H9 (cell line): ENCODE measurements at places on chromosomes 2 and 18. TPM values are rescaled to one million over a fixed set of nuclear protein-coding genes. Genes with fewer than 3 reads are reported as not detected.
A peak's percentile ranks its signal among the peaks of the same experiment; 100 is the strongest.

DNA sequence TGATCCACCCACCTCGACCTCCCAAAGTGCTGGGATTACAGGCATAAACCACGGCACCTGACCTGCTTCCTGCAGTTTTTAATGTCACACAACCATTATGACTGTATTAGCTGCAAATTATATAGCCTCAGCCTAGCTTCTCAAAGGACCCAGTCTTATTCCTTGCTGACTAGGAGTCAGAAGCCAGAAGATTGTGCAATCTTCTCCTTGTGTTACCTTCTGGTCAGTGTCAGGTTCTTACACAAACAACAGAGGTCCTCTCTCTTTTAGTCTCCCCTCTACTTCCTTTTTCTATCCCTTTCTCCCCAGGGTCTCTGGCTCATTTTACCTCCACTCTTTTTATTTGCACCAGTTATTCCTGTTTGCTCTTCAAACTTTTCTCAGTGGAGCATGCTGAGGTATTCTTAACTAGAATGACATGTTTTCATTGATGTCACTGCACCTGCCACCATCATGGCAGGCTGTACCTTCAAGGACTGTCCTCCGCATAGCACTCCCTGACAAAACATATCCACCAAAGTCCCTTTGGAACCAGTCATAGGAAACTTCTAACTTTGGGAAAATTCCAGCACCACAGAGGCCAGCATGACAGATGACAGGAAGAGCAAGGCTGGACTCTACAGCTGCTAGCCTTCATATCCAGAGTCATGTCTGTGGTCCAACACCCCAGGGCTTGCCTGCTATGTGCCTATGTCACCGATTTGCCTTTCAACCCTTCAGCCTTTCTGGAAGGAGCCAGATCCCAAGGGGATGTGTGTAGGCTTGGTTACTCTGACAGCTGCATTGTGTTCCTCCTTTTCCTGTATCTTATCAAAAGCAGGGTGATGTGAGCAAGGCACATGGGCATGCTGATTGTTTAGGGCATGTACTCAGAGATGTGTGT lies 45.2 kb upstream of the EPC2 start:
- H3K36me3 ChIP-seq, result no peaks in the 10 kb centered on the region
- no peak overlapping the region for H3K27ac ChIP-seq
- no peak overlapping the region for H3K4me3 ChIP-seq
- H3K27me3 ChIP-seq, result no peaks in the 10 kb centered on the region

DNA sequence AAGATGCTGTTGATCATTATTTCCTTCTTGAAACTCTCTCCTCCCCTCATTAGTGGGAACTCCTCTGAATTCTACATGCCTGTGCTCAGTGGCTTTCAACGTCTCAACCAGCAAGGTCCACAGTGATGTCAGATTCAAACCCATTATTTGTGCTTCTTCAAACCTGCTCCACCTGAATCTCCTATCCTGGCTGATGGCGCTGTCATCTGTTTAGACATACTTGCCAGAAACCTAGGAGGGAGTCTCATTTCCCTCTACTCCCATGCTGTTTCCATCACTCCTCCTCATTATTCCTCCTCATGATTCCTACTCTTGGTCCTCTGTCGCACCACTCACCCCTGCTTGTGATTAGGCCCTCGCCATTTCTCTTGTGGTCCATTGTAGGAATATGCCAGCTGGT lies 2.9 kb upstream of the LPIN2 start:
- no peak for DNase-seq
- no peaks in the 10 kb centered on the region for H3K27me3 ChIP-seq
- H3K4me3 ChIP-seq, result no peak overlapping the region
- no peaks in the 10 kb centered on the region for H3K4me1 ChIP-seq
- H3K36me3 ChIP-seq, result no peaks in the 10 kb centered on the region

Gene C2orf78
- 0.07 and 0.09 TPM in 2 replicates for total RNA-seq

DNA sequence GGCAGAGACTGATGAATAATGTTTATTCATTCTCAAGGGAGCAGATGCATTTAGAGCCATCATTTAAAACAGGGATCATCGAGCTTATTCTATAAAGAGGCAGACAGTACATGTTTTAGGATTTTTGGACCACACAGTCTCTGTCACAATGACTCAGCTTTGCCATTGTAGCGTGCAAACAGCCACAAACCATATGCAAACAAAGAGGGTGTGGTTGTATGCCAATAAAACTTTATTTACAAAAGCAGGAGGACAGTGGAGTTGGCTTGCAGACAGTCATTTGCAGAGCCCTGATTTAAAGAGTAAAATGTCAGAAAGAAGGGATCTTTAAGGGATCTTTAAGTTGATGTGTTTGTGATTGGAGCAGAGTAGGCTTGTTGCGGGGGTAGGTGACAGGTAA lies 51.5 kb downstream of the SMIM21 start:
- H3K4me3 ChIP-seq, result no peak overlapping the region
- no peak overlapping the region for H3K27ac ChIP-seq
- H3K36me3 ChIP-seq, result no peaks in the 10 kb centered on the region; the same call in 1 of the 3 replicates
- DNase-seq, result no peak

GRCh38 chr2:20080839-20081415 lies 29.5 kb upstream of the LAPTM4A start:
- no peaks in the 10 kb centered on the region for H3K36me3 ChIP-seq
- peak; percentile 57 for DNase-seq
- H3K27ac ChIP-seq, result no peak overlapping the region
- H3K27me3 ChIP-seq, result no peaks in the 10 kb centered on the region
- H3K4me1 ChIP-seq, result no peaks in the 10 kb centered on the region
- no peak overlapping the region for H3K4me3 ChIP-seq

DNA sequence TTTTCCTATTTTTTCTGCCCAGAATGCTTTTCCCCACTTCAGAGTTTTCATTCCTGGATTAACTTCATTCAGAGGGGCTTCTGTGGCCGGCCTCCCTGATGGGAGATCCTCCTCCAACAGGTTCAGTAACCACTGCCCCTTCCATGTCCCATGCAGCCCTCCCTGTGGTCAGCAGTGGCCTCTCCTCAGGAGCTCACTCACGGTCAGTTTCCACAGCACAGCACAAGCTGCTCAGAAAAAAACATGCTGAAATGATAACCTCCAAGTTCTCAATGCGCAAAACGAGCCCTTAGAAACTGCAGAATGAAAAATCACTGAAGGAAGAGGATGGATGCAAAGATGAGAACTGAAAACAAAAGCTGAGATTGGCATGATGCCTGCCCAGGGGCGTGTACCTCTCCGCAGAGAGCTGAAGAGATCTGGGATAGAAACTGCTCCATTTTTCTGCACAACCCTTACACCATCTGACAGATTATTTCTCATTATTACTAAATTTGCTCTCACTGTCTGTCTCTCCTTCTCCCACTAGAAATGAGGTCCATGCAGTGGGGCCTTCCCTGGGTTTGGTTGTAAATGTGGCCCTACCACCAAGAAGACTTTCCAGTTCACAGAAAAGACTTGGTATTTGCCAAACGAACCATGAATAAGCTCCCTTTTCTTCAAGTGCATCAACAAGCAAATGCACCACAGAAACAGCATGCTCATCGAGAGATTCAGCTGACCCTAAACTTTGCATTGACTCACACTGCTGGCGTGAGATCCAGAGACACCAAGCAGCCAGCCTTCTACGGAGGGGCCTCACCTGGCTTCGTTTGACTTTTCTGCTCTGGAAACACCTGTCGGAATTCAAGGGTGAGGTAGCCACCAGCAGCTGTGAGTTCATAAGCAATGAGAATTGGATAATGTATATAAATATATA lies 51.5 kb downstream of the TMEM18 start:
- H3K4me1 ChIP-seq, result no peaks in the 10 kb centered on the region
- DNase-seq, result no peak
- no peaks in the 10 kb centered on the region for H3K36me3 ChIP-seq
- H3K27me3 ChIP-seq, result no peaks in the 10 kb centered on the region

- no peak for DNase-seq
- no peak overlapping the region for H3K4me3 ChIP-seq
- H3K27ac ChIP-seq, result no peak overlapping the region
Observed at GRCh38 chr2:67896076-67896475, 166.7 kb downstream of the C1D start.

DNA sequence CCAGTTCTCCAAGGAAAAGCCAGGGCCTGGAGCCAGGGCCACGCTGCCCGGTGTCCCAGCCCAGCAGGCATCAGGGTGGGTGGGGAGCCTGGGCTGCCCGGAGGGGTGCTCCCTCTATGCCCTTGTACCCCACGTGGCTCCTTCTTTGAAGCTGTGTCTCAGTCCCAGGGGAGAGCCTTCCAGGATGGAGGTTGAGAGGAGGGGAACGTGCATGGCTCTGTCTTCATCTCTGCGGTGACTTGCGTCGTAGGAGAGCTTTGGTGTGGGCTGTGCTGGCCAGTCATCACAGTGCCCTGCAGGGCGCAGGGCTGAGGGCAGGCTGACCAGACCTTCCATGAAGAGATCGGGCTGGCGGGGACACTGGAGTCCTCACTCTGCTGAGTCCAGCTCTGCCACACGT lies 197.2 kb downstream of the LDLRAD4 start:
- H3K36me3 ChIP-seq, result no peaks in the 10 kb centered on the region; the same call in 2 of the 3 replicates
- no peaks in the 10 kb centered on the region; the same call in 1 of the 2 replicates for H3K4me1 ChIP-seq
- H3K27me3 ChIP-seq, result no peaks in the 10 kb centered on the region
